KBM-7 (cell line): ENCODE measurements at places on chromosomes 16 and 17.

GRCh38 chr17:61754124-61754523, 109.2 kb downstream of the BRIP1 start:
- DNase-seq: no peak

GRCh38 chr17:8887834-8888703, 20.6 kb upstream of the PIK3R6 start:
- DNase-seq: no peak

DNA sequence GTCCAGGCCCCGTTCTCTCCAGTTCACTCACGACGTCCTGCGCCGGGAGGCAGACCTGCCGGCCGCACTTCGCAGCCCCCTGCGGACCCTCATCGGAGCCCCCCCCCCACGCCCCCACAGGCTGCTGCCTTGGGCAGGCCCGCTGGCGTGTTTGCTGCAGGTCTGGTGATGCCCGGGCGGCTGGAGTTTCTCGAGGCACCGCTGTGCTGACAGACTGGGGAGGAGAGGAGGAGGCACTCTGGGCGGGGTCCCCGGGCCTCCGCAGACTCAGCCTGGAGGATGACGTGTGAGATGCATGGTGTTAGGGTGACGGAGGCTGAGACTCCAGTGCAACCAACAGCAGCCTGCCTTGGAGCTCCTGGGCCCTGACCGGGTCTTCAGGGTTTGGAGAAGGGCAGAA, 24.1 kb downstream of the BAIAP2 start:
- no peak for DNase-seq

- DNase-seq: no peak
Observed at GRCh38 chr16:56506941-56507340, 12.9 kb downstream of the BBS2 start.

DNA sequence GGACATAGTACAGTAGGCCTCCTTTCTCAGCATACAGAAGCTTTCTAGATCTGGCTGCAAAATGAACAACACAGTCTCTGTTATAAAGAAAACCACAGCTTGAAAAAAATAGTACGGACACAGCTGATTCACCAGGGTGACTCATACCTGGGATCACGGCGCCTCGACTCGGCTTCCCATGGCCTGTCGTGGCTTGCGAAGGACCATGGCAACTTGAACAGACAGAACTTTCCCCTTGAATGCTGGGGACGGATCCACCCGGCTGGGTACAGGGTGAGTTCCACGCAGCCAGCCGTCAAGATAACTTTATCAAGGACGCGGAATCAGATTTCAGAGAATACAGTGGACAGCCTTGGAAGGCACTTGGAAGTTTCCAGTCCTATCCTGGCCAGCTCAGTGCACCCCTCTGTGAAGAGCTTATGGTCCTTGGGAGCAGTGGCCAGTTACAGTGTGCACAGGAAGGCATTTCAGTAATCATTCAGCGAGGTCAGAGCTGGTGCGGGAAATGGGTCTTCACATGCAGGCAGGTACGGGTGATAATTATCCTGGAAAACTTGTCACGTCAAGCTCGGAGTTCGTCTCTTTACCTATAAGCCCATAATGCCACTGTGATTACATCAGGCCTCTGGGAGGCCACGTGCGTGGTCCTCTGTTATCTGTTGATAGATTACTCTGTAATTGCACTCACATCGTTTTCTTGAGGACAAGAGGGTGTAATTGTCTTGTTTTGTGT, 57.9 kb upstream of the MAF start:
- DNase-seq: no peak

DNA sequence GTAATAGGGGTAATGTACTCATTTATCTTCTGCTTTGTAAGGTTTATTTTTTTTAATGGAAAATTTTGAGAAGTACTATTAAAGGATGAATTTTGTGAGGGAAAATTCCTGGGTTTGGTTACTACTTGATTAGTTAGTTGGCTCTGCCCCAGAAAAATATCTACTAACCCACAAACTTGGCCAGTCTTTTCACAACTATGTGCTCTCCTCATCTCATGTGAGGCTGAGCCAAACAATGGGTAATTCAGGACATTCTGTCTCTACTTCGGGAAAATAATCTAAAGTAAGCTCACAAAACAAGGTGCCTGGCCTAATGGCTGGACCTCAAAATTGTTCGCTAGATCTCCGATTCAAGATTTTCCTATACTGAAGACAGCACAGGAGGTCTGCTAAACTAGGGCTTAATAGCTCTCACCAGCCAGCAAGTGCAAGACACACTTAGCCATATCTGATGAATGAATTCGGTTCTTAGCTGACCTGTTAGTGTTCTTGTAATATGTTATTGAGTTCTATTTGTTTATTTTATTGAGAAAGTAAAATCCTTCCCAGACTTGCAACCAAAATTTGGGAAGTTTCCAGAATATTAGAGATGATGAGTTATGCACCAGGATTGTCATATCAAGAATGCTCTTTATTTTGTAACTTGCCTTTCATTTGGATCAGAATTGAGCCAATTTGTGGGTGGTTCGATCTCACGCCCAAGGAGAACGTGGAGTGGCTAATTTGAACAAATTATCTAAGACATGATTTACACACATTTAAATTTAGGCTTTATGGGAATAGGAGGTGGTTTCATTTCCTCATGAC, 5.7 kb downstream of the KCNJ16 start:
- DNase-seq: no peak

DNA sequence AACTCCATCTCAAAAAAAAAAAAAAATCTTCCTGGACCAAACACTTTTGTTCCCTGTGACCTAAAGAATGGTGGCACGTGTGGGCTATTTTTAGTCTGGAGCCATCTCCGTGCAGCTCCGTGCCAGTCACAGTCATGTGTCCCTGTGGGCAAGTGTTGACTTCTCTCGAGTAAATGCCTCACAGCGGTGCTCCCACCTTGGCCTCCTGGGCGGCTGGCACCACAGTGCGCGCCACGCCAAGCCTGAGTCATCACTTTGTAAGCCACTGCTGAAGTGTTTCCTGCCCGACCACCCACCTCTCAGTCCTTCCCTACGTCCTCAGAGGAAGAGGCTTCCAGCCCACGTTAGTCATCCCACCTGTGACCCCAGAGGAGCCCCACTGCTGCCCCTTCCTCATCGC, 10.9 kb upstream of the HEXD start:
- no peak for DNase-seq

DNA sequence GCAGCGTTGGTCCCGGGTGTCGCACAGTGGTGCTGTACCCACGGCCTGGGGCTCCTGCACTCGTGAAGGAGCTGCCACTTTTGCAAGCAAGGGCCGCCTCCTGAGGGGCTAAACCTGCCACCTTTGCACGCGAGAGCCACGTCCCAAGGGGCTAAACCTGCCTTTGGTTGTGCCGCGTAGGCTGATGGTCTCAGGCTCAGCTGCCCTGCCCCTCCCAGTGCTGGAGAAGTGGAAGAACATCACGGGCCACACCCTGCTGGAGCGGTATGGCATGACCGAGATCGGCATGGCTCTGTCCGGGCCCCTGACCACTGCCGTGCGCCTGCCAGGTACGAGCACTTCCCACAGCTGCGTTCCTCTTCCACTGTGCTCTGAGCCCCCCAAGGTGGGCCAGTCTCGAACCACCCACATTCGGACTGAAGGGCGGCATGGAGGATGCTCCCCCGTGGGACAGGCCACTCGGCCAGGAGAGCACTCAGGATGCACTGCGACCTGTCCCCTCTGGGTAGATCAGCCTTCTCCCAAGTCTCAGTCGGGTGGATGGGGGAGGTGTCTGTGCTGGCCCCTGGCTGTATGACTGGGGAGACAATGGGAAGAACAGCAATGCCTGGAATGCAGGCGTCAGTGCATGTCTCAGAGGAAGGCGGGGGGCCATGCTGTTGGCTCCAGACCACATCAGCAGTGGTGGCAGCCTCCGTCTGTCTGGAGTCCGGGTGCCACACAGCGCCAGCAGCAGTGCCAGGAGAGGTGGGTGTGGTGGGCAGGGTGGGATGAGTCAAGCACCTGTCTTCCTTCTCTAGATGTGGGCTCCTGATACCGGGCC, 20.7 kb downstream of the ACSF3 start:
- DNase-seq: no peak

DNA sequence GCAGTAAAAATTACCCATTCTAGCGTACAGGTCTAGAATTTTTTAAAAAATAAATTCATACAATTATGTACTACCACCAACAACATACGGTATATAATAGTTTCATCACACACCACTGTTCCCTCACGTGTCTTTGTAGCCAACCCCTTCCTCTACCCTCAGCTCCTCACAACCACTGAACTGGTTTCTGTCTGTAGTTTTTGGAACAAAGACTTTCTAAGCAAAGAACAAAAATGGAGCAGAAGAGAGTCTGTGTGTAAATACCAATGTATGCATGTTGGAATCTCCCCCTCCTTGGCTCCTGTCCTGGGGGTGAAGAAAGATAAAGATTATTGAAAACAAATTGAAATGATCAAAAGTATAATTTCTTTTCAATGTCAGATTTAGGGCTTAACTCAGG, 31.9 kb upstream of the CCR7 start:
- no peak for DNase-seq

GRCh38 chr16:50272687-50273381, 6.5 kb downstream of the ADCY7 start:
- no peak for DNase-seq

- no peak for DNase-seq
Observed at GRCh38 chr16:66240631-66241395, 125.7 kb upstream of the CDH5 start.

- no peak for DNase-seq
Observed at GRCh38 chr17:4542003-4542725, 13.0 kb downstream of the MYBBP1A start.

DNA sequence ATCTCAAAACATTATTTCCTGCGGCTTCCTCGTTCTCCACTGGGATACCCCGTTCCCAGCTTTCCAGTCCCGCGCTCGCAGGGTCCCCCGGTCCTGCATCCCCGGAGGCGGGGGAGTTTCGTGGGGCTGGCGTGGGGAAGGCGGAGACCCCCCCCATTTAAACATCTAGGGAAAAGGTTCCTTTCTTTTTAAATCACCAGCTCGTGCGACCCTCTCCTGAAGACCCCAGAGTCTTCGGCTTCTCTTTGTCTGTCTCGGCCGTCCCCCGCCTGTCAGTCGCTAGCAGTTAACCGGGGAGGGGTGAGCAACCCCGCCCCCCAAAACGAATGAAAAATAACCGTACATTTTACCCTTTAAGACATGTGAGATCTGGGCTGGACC, 473 bp upstream of the IGF2BP1 start:
- DNase-seq: no peak
